ENCODE measurements at places on chromosomes 1 and 21.

GRCh38 chr1:167695756-167696561, 25.8 kb upstream of the MPZL1 start:
- no peak for DNase-seq

DNA sequence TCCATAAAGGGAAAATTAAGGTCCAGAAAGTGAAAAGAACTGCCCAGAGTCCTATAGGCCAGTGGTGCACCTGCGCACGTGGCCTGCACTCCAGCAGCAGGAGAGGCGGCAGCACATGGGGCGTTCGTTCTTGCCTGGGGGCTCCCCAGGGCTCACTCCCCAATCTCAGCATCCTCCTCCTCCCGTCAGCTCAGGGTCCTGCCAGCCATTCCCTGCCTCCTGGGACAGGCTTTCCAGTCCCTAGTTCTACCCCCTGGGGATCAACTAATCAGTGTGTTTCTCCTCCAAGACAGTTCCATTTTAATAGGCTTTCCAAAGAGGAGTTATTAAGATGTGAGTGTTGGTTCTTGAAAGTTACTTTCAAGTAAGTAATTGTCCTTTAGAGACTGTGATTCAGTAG, 1.2 kb upstream of the A3GALT2 start:
- DNase-seq = no peak

GRCh38 chr1:914891-915280, 8.8 kb upstream of the SAMD11 start:
- no peak for DNase-seq

DNA sequence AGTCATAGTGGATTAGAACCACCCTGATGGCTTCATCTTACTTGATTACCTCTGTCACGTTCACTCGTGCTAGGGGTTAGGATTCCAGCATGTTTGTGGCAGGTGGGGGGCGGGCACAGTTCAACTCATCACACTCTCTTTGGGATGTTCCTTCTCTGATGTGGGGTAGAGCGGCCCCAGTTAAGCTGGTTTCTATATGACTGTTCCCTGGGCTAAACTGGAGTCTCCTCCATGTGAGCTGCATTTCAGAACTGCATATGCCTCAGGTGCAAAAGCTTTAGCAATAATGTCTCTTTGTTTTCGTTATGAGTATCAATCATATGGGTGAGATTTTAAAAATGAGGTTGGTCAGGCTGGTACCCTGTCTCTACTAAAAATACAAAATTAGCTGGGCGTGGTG, 393.2 kb downstream of the RPS6KC1 start:
- DNase-seq = no peak

GRCh38 chr1:239778208-239778813, 313.4 kb upstream of the FMN2 start:
- no peak for DNase-seq

GRCh38 chr1:200945111-200945510, 50.4 kb downstream of the INAVA start:
- no peak for DNase-seq

DNA sequence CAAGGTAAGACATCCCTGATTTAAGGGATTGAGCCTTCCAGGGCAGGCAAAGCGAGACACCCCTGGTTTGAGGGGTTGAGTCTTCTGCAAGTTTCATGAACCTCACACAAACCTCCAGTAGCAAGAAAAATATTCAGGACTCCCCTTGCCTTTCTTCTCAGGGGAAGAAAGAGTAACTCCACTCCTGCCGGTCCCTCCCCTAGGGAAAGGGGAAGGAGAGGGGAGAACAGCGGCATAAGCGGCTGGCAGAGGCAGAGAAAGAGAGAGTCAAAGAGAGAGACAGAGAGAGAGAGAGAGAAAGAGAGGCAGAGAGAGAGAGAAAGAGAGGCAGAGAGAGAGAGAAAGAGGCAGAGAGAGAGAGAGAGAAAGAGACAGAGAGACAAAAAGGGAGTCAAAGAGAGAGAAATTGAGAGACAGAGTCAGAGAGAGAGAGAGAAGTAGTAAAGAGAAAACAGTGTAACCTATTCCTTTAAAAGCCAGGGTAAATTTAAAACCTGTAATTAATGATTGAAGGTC, 29.5 kb upstream of the CBR3 start:
- DNase-seq = no peak
